Activated CD4-positive, CD25-positive, alpha-beta regulatory T cell (primary cell): ENCODE measurements at places on chromosomes 7 and 10.

DNA sequence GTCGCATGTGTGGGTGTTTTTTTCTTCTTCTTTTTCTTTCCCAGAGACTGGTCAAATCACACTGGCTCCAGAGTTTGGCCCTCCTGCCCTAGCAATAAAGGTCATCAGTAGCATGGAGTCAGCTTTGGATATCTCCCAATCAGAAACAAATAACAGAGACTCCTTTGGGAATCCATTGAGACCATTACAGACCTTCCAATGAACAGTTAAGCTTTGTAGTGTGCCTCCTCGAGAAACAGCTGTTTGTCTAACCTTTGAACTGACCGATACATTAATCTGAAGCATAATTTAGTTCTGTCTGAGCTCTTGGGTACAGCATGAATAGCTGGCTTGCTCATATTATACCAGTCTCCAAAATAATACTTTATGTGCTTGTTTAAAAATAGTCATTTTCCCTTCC, 1103.2 kb downstream of the GATA3 start:
- no peak for DNase-seq

- DNase-seq, result no peak
Measured at GRCh38 chr7:71824006-71824760, 588.0 kb downstream of the CALN1 start.

DNA sequence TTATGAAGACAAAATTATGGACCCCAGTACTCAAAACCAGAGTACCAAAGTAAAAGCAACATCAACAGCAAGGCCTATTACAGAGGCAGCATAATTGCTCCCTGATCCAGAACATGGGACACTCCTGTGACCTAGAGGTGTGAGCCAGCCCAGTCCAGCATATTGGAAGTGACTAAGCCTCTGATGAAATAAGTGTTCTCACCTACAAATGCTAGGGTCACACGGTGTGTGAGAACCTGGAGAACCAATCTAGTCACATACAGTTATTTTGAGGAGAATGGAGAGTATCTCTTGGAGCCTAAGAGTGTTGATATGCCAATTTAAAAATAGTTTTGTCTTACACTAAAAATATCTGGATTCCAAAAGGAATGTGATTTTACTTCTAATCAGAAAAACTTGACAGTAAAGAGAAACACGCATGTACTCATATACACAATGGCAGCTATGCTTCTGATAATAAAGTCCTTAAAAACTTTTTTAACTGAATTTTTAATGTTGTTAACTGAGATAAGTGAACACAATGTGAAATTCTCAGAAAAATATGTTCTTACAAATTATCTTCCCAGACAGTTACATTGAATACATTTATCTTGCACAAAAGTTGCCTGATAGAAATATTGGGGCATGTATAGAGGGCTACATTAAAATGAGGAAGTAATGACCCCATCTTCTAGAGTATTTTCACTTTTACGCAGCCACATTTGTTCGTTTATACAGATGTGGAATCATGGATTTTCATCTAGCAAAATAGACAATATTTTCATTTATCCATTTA, 56.8 kb upstream of the CD36 start:
- DNase-seq, result no peak

GRCh38 chr10:91590904-91591796, 41.7 kb downstream of the PPP1R3C start:
- no peak for DNase-seq

DNA sequence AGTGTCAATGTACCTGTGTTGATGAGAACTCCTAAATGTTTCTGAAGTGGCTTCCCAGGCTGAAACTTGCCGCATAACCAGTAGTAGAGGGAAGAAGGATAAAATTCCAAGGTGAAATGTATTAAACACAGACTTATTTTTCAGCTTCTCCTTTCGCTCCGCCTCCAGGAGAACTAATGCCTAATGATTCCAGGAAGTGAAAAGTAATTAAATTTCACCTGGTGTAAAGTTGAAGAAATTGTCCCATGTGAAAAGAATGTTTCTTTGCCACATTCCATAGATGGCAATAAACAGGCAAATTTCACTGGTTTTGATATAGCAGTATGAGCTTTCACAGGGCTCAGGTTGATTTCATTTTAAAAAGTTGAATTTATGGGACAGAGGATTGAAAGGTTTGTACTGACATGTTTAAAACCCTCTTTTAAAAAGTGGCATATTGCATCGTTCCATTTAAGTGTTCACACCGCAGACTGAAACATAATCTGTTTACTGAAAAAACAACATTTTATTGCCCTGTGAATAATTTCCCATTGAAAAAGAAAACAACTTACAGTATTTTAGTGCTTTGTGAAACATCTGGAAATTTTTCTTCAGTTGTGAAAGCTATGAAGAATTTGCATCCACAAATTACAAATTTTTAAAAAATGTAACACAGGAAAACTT, 453.4 kb upstream of the NFE2L3 start:
- no peak for DNase-seq

DNA sequence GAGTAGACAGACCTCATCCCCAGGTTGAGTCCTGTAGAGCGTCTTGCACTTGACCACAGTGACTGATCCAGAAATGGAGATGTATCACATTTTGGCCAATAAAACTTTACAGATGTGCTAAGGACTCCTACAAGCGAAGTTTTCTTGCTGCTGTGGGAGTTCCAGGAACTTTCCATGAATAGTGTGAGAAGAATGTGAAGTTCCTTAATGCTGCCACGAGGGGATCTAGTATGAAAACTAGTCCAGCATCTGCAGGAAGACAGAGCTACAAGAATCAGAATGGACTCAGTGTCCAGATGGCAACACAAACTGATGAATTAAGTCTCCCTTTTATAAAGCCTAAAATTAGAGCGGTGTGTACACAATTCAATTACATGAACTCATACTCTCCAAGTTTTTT, 14.8 kb upstream of the LSM8 start:
- no peak for DNase-seq

DNA sequence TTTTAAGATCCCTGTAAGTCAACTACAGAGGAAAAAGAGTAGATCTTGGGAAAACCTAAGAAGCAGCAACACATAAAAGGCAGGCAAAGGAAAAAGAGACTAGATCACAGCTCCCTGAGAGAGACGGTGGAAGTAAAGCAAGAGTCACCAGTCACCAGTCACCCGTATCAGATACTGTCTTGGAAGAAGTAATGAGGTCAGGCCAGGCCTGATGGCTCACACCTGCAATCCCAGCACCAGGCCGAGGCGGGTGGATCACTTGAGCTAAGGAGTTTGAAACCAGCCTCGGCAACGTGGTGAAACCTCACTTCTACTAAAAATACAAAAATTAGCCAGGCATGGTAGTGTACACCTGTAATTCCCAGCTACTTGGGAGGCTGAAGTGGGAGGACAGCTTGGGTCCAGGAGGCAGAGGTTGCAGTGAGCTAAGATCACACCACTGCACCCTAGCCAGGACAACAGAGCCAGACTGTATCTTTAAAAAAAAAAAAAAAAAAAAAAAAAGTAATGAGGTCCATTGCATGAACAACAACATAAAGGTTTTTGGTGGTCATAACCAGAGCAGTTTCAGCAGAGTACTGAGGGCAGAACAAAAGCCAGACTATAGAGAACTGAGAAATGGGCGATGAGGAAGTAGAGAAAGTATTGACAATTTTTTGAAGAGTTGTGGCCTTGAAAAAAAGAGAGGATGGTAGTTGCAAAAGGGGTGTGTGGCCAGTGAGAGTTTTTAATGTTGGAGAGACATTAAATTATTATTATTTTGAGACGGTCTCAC, 16.9 kb downstream of the ZNF713 start:
- DNase-seq, result no peak

GRCh38 chr10:34107626-34108516, 707.2 kb downstream of the PARD3 start:
- no peak for DNase-seq

DNA sequence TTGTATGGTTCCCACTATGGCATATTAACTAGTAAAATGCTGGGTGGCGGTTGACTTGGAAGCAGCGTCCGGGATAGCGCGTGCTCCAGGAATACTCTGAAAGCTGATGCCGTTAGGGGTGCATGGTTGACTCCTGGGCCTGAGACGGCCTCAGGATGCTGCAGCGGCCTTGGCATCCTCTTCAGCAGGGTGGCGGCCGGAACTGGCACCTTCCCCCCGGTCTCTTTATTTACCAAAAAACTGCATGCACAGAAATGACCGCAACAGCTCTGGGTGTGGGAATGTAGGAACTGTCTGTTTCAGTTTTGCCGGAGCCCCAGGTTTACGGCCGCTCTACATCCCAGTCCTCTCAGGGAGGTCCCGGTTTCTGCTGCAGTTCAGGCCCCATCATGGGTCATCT, 28.8 kb downstream of the PFKP start:
- no peak for DNase-seq

DNA sequence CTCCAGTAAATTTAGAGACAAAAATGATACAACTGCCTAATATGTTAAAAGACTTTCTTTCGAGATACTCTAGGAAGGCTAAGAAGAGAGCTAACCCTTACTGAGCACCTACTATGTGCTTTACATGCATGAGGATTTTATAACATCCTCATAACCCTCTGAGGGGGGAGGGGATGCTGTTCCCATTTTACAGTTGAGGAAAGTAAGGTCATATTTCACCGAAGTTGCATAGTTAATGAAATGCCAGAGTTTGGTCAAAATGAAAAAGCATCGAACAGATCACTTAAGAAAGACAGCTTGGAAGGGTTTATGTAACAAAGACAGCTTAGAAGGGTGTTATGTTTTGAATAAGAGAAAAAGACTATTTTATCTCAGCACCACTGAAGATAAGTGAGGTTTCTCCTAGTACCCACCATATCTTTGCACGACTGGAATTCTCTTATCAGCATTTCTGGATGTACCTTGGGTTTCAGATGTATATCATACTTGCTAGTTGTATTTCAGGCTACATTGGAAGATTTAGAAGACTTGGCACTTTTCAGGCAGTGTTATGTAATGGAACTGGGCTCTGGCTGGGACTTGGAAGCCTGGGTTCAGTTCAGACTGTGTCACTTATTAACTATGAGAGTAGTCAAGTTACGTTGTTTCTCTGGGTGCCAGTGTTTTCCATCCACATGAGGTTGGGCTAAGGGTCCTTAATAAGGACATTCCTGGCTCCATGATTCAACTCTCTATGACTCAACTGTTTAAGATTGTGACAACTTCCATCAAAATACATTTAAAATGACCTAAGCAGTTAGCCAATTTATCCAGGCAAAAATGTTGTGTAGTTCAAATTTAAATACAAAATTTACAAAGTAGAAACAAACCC, 6.0 kb downstream of the RHOBTB1 start:
- no peak for DNase-seq

DNA sequence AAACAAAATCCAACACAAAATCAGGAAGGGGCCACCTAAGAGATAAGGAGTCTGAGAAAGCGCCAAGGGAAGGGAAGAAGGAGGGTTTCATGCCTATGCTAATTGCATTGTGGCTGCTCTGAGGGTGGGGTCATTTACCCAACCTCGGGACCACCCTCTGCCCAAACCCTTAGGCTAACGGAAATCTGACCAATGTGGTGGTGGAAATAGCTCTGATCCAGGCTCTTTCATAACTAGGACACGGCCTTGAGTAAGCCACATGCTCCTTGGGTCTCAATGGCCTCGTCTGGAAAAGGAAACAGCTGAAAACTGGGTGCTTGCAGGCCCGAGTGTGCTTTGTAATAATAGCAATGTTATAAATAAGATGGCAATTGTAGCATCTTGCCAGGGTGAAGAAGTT, 14.9 kb upstream of the SRGN start:
- DNase-seq, result no peak

- DNase-seq, result no peak
Measured at GRCh38 chr10:35458500-35459448, 122.5 kb downstream of the CCNY start.

DNA sequence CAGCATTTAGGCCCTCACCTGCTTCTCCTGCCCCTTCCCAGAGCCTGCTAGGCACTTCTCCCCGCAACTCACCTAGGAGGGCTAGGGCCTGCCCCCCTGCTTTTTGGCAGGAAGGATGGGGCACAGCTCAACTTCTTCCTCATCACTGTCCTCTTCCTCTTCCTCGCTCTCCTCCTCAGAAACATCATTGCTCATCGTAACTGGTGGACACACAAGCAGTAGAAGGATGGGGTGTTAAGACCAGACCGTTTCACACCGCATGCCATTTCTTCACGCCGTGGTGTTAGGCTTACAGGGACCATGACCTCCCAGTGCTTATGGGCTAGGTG, 1.6 kb downstream of the NPM3 start:
- no peak for DNase-seq

DNA sequence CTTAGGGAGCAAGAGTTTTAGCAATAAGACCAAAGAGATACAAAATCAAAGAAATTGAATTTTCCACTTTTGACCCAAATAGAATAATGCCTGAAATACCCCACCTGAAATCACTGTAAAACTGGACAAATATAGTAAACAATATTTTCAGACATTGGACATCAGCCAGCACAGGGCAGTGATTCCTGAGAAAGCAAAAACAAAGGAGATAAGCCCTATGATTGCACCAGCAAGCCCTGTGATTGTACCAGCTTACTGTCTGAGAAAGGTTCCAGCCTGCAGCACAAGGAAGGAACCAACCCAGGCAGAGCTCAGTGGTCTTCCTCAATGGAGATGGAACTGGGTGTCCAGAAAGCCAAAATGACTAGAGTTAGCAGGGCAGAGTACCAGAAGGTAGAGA, 10.3 kb downstream of the TMEM106B start:
- no peak for DNase-seq

DNA sequence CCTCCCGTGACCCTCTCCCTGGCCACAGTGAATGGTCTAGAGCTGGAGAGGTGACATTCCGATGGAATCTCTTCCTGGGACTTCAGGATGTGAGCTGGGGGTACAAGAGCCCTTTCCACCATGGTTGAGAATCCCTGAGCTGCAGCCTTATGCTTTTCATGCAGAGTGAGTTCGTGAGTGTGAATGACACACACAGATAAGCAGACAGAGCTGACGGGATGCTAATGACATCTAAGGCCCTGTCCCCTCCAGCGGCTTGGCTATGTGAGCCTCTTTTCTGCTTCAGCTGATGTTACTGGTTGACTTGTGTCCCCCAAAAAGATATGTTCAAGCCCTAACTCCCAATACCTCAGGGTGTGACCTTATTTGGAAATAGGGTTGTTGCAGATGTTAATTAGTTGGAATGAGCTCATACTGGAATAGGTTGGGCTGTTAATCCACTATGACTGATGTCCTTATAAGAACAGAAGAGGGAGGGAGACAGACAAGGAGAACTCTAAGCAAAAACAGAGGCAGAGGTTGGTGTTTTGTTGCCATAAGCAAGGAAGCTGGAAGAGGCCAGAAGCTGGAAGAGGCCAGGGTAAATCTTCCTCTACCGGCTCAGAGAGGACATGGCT, 111.1 kb upstream of the AFAP1L2 start:
- no peak for DNase-seq

DNA sequence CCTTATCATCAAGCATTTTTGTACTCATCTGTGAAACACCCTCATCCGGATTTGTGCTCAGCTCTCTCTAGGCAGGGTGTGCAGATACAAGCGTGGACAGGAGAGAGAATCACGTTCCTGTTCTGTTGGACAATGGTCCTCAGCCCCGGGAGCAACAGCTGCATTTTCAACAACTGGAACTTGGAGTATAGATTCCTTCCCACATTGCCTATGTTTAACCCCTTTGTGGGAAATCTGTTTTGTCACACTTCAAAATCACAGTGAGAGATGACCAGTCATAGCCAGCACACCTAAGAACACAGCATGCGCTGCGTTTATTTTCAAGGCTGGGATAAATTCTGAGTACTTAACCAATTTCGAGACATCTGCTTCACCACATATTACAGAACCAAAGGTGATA, 32.5 kb downstream of the MAP3K8 start:
- no peak for DNase-seq
